NCI-H1105 treated with DMSO at 0.1 percent for 48 hours (cell line): ENCODE measurements at places on chromosomes 6 and 20.

DNA sequence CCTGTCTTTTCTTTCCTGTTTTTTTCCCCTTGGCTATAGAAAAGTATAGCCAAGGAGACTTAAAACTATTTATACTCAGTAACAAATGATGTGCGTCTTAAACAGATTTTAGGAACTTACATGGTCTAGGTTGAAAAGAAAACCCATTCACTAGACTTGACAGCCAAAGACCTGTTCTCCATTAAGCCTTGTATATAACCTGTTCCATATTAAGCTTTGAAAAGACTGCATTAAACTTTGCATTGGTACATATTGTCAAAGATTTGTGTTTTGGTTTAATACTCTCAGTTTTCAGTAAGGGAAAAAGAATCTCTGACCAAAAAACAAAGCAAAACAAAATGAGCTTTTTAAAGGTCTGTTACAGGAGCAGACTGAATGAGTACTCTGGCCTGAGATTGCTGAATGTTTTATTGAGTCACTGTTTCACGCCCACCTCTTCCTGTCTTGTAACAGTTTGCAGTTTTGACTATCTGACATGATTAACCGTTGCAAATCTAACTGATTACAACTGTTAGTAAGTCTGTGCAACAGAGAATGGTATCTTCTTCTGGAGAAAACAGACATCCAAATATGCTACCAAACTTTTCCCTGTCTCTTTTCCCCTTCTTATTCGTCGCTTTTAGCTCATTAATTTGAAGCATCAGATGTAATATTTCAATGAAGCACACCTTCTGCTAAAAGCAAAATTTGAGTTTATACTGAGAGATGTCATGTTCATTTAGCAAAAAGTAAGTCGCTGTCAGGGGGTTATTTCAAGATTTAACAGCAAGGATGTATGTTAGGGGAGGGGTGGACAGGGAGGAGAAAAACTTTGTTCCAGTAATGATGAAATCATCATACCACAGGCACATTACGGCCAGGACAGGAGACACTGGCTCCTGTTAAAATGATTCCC is 59.1 kb upstream of the SUPT3H start:
- DNase-seq: no peak

DNA sequence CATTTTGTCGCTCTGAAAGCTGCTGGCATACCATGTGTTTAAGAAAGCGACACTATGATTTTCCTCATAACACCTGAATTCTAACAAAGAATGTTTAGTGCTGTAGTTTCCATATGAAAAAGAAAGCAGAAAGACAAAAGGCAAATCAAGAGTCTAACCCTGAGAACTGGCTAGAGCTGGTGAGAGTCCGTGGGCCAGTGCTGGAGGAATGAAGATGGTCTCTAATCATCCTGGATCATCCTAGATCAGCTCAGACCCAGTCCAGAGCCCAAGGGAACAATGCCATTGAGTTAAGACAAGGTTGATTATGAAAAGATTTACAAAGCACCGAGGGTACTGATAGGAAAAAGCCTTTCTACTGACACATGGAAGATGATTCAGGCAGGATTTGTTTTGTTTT is 73.0 kb upstream of the MYLIP start:
- DNase-seq: no peak

GRCh38 chr20:5890773-5891441 is 59.4 kb downstream of the TRMT6 start:
- DNase-seq: no peak

DNA sequence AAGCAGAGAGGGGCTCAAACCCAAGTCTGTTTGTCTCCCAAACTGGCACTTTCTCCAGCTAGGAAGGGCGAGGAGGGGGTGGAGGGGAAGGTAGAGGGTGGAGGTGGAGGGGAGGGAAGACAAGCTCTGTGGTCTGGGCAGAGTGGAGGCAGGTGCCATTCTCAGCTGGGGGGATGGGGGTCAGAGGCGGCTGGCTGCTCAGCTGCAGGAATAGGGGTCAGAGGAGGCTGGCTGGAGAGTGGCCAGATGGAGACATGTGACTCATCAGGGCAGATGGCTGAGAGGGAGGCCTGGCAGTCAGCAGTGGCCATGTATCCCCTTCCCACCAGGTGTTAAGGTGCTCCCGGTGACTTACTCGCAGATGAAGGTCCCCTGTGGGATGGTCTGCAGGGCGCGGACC is 3.5 kb upstream of the SLC44A4 start:
- DNase-seq: no peak

DNA sequence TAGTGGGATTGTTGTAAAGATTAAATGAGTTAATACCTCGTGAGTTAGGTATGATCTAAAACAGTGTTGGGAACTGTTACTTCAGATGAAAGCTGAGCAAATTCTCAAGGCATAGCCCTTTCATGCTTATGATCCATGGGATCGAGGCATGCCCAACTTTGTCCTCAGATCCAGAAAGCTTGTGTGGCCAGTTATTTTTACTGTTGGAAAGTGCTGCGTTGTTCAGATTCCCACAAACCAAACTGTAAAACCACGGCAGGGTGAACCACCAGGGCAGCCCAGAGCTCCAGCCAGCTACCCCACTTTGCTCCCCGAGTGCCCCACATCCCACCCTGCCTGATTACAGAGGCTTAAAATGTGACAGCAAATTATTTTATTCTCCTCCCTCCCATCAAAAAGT is 139.3 kb upstream of the RIN2 start:
- DNase-seq: no peak

- peak; percentile 50 for DNase-seq
Measured at GRCh38 chr20:61186771-61187472, 65.1 kb upstream of the CDH4 start.

DNA sequence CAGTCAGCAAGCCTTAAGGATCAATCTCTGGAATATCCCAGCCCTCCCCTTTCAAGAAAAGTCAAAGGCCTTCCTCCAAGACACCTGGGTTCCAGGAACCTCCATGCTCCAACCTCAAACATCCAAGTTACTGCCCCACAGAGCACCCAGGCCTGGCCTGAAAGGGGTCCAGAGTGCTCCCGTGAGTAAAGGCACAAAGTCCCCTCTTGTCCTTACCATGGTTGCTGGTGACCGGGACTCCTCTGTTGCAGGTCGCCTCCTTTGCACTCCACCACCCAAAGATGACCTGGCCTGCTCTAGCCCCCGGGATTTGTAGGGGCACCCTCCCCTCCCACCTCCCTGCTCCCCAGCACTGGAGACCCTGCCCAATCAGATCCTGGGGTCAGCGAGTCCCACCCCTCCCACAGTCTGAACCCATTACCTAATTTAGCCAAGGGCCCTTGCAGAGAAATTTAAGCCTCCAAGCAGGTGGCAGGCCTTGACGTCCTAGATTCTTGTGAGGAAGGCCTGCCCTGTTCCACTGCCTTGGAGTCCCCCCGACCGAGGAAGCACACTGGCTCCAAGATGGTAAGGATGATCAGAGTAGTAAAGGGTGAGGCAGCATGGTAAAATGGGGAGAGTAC is at the start of gene TNNC2:
TSS of gene TNNC2 (minus strand) at position 283 of the 623 bp plus-strand sequence. CDS start at position 219, 64 bp downstream.
- no peak for DNase-seq

DNA sequence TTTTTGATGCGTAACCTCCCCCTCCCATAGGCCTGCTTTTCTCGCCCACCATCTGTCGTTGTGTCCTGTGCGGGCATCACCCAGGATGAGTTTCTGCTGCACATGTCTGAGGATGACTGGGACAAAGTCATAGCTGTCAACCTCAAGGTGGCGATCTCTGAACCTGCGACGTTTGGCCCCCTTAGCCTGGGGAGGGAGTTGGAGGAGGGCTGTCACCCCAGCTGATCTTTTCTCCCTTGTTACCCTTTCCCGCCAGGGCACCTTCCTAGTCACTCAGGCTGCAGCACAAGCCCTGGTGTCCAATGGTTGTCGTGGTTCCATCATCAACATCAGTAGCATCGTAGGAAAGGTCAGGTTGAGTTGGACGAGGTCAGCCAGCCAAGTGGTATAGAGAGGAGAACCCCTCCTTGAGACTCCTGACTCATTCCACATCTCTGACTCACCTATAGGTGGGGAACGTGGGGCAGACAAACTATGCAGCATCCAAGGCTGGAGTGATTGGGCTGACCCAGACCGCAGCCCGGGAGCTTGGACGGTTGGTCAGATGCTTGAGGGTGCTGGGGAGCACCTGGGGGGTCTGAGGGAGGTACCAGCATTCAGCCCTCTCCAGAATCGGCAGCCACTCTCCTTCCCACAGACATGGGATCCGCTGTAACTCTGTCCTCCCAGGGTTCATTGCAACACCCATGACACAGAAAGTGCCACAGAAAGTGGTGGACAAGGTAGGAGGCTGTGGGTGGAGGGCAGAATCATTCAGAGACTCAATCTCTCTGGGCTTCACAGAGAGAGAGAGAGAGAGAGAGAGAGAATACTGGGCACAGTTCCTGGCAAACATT is 954 bp downstream of the HSD17B8 start:
- DNase-seq: peak; percentile 22

DNA sequence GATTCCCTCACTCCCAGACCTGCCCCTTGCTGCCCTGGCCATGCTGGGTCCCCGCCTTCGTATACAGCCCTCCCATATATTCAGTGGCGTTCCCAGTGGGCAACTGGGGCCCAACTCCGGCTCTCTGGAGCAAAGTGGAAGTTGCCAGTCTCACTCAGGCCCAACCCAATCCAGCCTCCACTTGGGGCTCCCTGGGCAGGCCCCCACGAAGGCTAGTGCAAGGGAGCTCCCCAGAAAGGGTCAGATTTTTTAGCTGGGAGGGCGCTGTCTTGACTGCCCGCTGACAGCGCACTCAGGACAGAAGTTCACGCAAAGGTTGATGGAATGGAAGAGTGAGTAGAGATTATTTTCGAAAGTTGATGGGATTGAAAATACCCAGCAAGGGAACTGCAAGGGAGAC is 5.9 kb downstream of the TP53TG5 start:
- DNase-seq: no peak

- DNase-seq: no peak
Measured at GRCh38 chr6:14339711-14340584, 222.4 kb downstream of the CD83 start.

GRCh38 chr20:36154700-36155628 is at the start of gene EPB41L1:
EPB41L1 (plus strand) TSS chr20:36154740; CDS start chr20:36173778, 19,038 bp downstream.
- peak; percentile 65 for DNase-seq

DNA sequence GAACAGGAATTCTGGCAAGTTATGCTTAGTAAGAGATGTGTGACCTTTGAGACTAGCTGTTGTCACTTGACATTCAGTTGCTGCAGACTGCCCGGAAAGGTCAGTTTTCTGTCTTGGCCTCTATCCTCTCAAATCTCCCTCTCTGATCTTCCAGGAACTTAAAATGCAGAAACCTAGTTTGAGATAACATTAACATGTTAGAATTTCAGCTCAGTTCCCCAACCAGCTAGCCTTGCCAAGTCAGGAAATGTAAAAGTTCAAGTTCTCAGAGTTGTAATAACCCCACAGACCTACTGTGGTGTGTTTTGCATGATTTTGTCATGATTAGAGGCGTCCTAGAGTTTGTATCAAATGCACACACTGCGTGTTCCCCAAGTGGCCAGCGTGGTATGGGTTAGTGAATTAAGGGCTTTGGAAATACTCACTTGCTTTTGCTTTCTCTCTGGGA is 46.6 kb downstream of the DUSP22 start:
- DNase-seq: no peak

GRCh38 chr6:100633096-100633777 is 168.5 kb upstream of the SIM1 start:
- no peak for DNase-seq

GRCh38 chr20:19768325-19768842 is 10.3 kb downstream of the RIN2 start:
- DNase-seq: no peak

DNA sequence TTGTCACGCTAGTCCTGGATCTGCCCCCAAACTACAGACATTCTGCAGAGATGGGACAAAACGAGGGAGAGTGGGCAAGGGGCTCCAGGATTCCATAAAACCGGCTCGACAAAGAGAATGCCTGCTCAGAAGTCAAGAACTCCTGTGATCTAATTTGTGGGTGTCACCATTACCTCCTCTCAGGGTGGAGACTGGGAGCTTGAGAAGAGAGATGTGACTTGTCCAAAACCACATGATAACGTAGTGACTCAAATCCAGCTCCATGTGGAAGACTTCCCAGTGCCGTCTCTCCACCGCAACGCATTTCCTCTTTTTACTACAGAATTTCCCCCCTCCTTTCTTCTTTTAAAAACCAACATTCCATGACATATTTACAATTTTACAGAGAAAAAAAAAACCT is 44.3 kb downstream of the TRERF1 start:
- DNase-seq: no peak

DNA sequence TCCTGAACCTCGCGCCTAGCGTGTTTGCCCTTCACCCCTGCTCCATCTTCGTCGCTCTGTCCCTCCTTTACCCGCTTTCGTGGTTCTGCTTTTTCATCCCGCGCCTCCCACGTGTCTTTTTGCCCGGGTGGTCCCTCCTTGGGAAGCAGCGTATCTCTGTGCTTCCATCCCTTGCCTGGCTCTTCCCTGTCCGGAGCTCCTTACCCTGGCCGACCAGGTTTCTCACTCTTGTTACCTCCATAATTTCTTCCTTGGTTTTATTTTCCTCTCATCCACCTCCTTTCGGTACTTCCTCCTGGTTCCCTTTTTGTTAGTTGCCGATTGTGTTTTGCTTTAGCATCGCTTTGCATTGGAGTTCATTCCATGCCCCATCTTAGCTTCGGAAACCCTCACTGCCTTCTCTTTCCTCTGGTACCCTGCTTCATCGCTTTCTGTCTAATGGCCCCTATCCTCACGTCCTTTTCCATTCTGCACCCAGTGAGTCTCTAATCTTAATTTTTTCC is 735 bp downstream of the FAM135A start:
- DNase-seq: peak; percentile 42

- DNase-seq: no peak
Measured at GRCh38 chr6:164108869-164109769, 694.6 kb downstream of the QKI start.

GRCh38 chr20:15763366-15763765 is 809.9 kb downstream of the KIF16B start:
- no peak for DNase-seq

- DNase-seq: no peak
Measured at GRCh38 chr6:37319156-37319555, 34.6 kb upstream of the RNF8 start.

DNA sequence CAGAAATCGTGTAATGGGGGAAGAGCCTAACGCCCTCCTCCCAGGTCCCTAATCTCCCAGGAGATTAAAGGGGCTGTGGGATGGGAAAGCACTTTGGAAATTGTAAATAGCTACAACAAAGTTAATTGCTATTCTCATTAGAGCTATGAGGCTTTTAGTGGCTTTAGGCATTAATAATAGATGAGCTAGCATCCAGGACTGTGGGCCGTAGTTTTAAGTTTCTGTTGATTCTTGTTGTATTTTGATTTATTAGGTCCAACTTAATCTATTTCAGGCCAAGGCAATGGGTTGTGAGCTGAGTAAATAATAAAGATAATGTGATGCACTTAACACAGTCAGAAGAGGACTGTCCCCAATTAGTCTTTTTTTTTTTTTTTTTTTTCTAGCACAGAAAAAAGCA is 67.7 kb downstream of the ANKRD6 start:
- DNase-seq: peak; percentile 91

GRCh38 chr6:10341605-10342004 is 73.3 kb downstream of the TFAP2A start:
- DNase-seq: no peak
